M059J (cell line): ENCODE measurements at places on chromosomes 6 and 20. TPM values are rescaled to one million over a fixed set of nuclear protein-coding genes. Genes with fewer than 3 reads are reported as not detected.

- DNase-seq, result no peak
Observed at GRCh38 chr20:51614687-51615086, 72.2 kb upstream of the NFATC2 start.

- DNase-seq, result peak; percentile 19
Observed at GRCh38 chr6:108650325-108650724, 89.6 kb downstream of the FOXO3 start.

GRCh38 chr20:47583551-47583950, 81.9 kb downstream of the NCOA3 start:
- DNase-seq, result no peak

Gene CARMIL1
- total RNA-seq, result 13.9 and 20.3 TPM in 2 replicates

Gene CNR1
- 0.64 and 1.7 TPM in 2 replicates for total RNA-seq

Gene SPATA25
- total RNA-seq, result 0.52 TPM in 1 of 2 replicates, not detected in the other

Gene PTCHD4
- 0.15 and 1.3 TPM in 2 replicates for total RNA-seq

- peak; percentile 85 for DNase-seq
Observed at GRCh38 chr6:131013495-131013894, 49.5 kb downstream of the EPB41L2 start.

Gene OR14J1
- not detected in 2 replicates for total RNA-seq

Gene KCNK5
- not detected in 2 replicates for total RNA-seq

Gene PRDM13
- total RNA-seq, result not detected in 2 replicates

Gene CALHM6
- 6.3 and 6.9 TPM in 2 replicates for total RNA-seq

DNA sequence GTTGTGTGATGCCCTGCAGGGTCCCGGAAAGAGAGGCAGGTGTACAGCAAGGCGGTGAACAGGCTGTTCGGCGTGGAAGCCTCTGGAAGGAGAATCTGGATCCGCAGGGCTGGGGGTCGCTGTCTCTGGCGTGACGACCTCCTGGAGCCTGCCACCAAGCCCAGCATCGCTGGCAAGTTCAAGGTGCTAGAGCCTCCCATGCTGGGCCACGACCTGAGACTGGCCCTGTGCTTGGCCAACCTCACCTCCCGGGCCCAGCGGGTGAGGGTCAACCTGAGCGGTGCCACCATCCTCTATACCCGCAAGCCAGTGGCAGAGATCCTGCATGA, 36.5 kb downstream of the TGM6 start:
- no peak for DNase-seq

DNA sequence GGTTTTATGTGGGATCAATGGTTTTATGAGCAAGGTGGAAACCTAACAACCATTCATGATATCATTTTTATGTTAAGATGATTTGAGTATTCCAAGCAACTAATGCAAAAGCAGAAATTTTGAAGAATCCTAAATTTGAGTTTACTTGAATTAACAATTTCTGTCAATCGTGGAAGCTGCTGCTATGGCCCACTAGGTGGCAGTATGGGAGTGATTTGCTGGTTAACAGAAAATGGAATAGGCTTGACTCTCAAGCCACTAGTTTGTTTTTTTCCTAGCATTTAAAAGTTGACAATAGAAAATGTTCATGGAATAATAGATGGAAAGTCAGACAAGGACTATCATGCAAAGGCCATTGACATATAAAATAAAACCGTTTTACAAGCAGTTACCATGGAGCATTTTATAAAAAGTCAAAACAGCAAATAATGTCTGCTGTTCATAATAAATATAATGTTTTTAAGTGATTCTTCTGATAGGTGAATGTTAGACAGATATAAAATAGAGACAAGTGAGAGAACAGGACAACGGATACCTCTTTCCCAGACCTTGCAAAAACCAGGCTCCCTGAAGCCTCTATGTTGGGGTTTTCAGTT, 43.0 kb upstream of the TMEM200A start:
- DNase-seq, result peak; percentile 76

DNA sequence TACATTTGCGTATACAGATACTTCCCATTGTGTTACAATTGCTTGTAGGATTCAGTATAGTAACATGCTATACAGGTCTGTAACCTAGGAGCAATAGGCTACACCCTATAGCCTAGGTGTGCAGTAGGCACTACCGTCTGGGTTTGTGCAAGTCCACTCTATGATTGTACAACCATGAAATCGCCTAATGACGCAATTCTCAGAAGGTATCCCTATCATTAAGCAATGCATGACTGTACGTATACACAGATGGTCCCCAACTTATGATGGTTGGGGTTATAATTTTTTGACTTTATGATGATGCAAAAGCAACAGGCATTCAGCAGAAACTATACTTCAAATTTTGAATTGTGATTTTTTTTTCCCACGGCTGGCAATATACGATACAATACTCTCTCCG, 458.2 kb upstream of the NOX3 start:
- DNase-seq, result no peak

- no peak for DNase-seq
Observed at GRCh38 chr20:52383995-52384621, 192.5 kb upstream of the ZFP64 start.

Gene SLC22A3
- 0.94 and 1.1 TPM in 2 replicates for total RNA-seq

- peak; percentile 65 for DNase-seq
Observed at GRCh38 chr6:109939654-109940053, 38.5 kb upstream of the GPR6 start.
